ENCODE measurements at places on chromosomes 2 and 18. TPM values are rescaled to one million over a fixed set of nuclear protein-coding genes. Genes with fewer than 3 reads are reported as not detected.
A peak's percentile ranks its signal among the peaks of the same experiment; 100 is the strongest.

- no peak for DNase-seq
Measured at GRCh38 chr2:226862623-226863022, 26.8 kb downstream of the RHBDD1 start.

DNA sequence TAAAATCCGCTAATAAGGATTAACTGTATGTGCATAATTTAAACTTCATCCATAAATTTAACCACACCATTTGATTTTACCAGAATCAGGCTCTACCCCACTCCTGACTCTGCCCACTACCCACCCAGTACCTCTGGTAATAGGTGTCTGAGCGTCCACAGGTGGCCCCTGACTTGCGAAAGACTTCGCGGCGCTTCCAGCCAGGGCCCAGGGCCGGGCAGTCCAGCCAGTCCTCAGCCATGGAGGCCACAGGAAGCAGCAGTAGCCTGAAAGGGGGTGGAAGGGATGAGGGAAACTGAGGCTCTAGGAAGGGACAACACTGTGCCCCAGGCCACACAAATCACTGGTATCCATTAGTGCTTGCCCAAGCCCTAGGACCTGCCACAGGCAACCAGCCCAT is 1.6 kb downstream of the MBD1 start:
- no peak for DNase-seq

- DNase-seq = peak; percentile 69
Measured at GRCh38 chr2:207692206-207693065, 19.0 kb upstream of the CCNYL1 start.

GRCh38 chr2:209696836-209697711 is 74.6 kb upstream of the UNC80 start:
- DNase-seq = no peak

GRCh38 chr18:41150316-41150715 is 804.7 kb upstream of the PIK3C3 start:
- no peak for DNase-seq

COLEC12 gene
- total RNA-seq = 0.59 TPM

MXD1 gene
- 3.7 TPM for total RNA-seq

HOXD12 gene
- not detected for total RNA-seq

ACVR1C gene
- total RNA-seq = 0.81 TPM

CCDC68 gene
- not detected for total RNA-seq

GCG gene
- total RNA-seq = not detected

EHBP1 gene
- 35.6 TPM for total RNA-seq
